ENCODE measurements at places on chromosomes 11 and 22.

DNA sequence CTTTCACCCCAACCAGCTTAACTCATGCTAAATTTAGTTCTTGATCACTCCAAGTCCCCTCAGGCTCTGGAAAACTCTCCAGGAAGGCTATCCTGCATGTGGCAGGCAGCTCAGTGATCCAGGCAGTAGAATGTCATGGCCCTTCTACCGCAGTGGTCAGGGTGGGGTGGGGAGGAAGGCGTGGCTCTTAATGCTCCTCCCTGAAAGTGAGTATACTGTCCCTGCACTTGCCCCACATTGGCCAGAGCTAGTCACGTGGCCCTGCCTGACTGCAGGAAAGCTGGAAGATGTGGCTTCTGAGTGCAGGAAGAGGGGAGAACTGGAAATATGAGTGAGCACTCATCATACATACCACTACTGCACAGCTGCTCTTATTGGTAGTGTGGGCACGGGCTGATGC is 102.1 kb downstream of the GRAMD1B start:
- DNase-seq = no peak

- DNase-seq = no peak
These were observed 93.7 kb downstream of the CCDC83 start for GRCh38 chr11:85948884-85949283.

DNA sequence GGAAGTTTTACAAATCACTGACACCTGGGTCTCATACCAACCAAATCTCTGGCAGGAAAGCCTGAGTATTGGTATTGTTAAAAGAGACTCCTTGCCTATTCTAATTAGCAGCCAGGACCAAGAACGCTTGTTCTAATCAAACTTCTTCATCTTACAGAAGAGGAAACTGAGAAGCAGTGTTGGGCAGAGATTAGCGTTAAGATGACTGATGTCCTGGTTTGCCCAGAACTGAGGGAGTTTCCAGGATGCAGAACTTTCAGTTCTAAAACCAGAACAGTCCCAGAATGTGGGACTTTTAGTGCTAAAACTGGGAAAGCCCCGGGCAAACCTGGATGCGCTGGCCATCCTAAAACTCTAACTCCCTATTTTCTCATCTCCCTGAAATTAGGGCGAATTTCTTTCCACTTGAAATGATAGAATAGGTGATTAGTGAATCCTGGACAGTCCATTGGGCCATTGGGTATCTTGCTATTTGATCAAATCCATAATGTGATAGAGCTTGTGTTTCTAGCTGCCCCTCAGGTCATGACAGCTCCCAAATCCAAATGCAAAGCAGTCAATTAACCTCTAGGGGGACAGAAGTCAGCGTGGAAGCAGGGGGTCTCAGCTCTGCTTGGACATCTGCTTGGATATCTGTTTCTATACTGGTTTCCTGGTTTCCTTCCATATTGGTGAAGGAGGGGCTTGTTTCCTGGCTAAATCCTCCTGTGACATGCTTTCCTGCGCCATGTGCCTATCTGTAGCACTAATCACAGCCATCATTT is 16.0 kb upstream of the TMPRSS13 start:
- DNase-seq = no peak

DNA sequence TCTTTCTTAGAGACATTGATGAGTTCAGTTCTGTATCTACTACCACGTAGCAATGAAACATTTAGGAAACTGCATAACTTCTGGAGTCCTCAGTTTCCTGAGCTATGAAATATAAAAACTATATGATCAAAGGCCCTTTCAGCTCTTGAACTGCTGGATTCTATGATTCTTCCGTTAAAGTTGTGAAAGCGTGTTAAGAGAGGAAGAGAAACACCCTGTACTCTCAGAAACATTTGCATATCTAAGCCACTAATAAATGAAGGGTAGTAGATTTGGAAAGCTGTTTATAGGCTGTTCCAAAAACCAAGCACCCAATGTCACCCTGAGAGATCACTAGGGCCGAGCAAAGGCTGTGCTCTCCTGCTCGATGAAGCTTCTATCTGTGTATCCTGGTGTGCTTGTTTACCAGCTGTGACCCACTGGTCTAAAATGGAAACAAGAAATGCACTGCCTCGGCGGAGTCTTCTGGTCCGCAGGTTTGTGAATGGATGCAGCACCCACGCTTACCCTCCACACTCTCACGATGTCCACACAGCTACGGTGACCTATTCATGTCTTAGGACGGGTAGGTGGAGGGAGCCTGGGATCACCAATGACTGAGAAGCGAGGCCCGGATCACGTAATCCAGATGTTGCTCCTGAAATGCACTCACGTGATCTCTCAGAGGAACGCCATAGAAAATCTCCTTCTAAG is 325.8 kb downstream of the OPCML start:
- no peak for DNase-seq

- DNase-seq = no peak
These were observed 390.6 kb upstream of the B3GAT1 start for GRCh38 chr11:134802598-134802997.

DNA sequence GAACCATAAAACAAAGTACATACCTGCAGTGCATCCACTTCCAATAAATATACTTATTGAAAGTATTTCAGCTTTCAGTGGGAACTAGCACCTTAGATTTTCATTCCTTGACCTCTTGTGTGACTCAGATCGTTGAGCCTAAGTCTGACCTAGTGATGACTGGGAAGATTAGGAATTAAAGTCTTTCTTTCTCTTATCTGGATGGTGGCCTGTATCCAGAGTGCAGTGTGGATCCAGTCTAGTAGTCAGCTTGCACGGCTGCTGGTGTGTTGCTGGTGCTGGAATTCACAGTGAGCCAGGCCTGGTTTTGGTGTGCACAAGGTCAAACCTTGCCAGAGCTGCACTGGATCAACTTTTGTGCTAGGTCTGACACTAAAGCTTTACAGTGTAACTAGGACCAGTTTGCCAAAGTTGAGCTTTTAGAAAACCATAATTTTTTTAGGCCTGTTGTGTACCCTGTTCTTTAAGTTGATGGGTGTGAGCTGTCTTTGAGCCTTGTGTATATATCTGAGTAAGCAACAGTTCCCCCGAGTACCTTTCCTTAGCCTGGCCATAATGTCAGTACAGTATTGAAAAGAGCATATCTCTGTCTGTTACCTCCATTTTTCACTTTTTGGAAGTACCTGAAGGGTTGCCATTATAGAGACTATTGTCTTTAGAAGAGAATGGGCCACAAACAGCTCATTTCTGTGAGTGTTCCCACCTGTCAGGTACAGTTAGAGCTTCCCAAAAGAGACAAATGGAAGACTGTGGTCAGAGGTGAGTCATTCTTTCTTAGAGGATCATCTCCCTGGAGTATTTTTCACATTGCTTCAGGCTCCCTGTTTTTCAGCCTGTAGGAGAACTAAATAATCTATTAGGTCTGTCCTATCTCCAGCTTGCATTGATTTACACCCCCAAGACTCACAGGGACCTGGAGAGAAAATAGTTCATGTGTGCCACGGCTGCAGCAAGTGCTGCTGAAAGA is 89.8 kb downstream of the ALX4 start:
- no peak for DNase-seq

DNA sequence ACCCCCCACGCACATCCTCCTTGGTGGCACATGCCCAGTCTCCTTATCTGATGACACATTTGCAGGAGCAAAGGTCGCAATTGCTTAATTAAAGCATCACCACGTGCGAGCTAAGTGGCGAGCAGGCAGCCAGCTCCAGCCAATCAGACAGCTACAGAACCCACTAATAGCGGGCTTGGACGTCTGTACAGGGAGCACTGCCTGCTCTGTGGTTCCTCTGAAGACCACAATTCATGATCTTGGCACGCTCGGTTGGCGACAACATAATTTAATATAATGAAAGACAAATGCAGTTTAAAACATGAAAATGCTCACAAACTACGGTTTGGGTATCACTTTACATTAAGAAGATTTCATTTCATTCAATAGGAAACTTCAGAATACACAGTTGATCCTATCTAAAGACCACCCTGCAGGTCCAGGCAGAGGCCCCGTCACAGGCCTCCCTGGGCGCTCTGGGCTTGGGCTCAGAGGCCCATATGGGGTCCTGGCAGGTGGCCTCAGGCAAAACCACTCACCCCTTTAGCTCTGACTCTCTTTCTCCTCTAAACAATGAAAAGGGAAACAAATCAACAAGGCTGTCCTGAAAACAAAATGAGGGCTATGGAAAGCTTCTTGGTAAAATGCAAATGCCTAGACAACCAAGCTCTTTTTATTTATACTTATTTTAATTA is 10.4 kb downstream of the PACSIN2 start:
- no peak for DNase-seq

GRCh38 chr11:19872512-19873145 is 160.0 kb downstream of the NAV2 start:
- DNase-seq = no peak

DNA sequence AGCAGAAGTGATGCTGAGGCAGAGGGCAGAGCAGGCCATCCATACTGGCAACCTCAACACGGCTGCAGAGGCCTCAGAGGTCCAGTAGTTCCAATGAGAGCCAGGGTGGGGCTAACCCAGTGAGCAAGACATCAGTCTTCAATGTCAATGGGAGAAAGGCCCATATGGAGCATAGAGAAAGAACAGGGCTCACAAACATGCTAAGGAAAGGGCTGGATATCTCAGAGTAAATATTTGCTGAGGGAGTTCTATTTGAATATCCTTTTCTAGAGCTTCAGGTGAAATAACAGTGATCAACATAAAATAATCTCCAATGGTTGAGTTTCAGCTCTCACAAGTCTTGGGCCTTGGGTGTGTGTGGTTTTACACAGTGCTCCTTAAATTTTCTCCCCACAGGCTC is 50.8 kb upstream of the CCDC90B start:
- no peak for DNase-seq

DNA sequence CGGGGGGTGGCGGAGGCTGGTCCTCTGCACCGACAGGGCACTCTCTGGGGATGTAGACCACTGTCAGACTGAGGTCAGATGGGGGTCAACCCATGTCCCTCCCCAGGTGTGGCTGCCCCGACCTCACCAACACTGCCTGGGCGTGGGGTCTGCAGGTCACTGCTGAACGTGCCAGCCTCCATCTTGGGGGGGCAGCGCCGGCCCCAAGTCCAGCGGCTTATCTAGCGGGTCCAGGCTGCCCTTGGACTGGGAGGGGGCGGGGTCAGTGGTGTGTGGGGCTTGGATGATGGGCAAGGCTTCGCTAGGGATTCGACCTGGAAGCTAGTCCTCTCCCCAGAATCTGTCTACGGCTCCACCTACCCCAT is 178.2 kb downstream of the IGLL1 start:
- no peak for DNase-seq

- DNase-seq = no peak
These were observed 13.5 kb upstream of the VWA5A start for GRCh38 chr11:124101737-124102136.

- no peak for DNase-seq
These were observed 23.0 kb downstream of the APLP2 start for GRCh38 chr11:130092661-130093060.

Measured in renal pelvis (tissue), 12 donors.